Stimulated activated CD4-positive, alpha-beta T cell treated with anti-CD3 and anti-CD28 coated beads, Interleukin-2, amount 100 ng/mL, for 48 hours (primary cell): ENCODE measurements at places on chromosomes 11 and 22.

DNA sequence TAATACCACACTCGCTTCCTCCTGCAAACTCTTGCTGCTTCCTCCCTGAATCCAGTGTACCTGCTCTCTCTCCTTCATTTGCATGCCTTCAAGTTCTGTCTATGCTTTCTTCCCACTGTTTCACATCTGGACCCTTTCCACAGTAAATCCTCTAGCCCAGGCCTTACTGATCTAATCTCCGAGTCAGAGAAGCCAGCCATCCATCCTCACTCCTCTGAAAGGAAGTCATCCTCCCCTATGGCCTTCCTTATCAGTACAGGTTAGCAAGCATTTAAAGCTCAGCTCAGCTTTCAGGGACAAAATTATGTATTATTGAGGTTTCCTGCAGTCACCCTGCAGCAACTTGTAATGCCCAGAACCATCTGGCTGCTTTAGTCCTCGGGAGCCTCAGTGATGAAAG lies 116.1 kb downstream of the GALNT18 start:
- DNase-seq = no peak

DNA sequence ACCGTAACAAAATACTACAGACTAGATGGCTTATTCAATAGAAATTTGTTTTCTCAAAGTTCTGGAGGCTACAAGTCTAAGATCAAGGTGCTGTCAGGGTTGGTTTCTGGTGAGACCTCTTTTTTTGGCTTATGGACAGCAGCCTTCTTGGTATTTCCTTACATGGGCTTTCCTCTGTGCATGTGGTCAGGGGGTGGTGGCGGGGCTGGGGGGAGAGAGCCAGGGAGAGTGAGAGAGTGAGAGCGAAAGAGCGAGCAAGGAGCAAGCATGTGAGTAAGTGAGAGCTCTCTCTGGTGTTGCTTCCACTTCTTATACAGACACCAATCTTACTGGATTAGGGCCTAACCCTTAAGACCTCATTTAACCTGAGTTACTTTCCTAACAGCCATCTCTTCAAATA lies 181.5 kb downstream of the TMEM135 start:
- DNase-seq = no peak

DNA sequence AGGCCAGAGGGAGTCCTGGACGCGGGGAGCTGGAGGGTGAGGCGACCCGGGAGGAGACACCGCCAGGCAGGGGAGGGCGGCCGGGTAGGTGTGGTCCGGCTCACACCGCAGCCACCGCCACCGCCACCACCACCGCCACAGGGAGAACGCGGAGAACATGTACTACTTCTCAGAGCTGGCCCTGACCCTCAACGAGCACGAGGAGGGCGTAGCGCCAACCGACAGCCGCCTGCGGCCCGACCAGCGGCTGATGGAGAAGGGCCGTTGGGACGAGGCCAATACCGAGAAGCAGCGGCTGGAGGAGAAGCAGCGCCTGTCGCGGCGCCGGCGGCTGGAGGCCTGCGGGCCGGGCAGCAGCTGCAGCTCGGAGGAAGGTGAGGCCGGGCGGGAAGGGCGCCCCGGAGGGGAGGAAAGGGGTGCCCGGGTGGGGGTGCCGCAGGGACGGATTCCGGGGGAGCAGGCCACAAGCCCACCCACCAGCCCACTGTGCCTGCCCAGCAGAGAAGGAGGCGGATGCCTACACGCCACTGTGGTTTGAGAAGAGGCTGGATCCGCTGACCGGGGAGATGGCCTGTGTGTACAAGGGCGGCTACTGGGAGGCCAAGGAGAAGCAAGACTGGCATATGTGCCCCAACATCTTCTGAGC lies 62.8 kb downstream of the MORC2 start:
- no peak for DNase-seq

- DNase-seq = no peak
Observed at GRCh38 chr11:29449281-29450074, 567.4 kb downstream of the KCNA4 start.

DNA sequence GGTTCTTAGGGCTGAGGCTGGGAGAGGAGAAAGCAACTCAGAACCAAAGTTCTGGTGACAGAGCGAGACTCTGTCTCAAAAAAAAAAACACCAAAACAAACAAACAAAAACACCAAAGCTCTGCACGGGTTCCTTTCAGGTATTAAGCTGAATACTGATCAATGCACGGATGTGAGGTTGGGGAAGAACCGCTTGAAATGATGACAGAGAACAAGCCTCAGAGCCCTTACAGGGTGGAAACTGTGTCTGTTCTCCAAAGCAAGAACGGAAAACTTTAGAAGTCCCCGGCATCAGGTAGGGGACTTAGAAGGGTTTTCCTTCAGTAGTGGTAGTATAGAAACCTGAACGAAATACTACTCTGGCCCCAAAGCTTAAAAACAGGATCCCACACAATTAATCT lies 260.0 kb downstream of the TBC1D22A start:
- no peak for DNase-seq

GRCh38 chr11:2740275-2740940 lies 40.6 kb upstream of the KCNQ1OT1 start:
- DNase-seq = no peak

DNA sequence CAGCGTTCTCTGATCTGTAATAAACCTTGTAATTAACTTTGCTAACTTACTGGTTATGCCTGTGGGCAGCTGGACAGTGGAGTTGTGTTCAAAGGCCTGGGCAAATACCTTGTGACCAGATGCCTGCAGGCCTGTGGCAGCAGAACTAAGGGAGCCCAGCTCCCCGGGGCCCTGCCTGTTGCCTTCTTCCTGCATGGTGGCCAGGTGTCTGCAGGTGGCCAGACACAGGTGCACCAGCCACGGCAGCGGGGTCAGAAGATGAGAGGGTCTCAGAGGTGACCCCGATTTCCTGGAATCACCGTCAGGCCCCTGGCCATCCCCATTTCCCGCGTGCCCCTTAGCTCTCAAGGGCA lies 127.2 kb downstream of the OSBP2 start:
- no peak for DNase-seq

GRCh38 chr11:6474806-6475500 lies 1.2 kb upstream of the TRIM3 start:
- DNase-seq = no peak

DNA sequence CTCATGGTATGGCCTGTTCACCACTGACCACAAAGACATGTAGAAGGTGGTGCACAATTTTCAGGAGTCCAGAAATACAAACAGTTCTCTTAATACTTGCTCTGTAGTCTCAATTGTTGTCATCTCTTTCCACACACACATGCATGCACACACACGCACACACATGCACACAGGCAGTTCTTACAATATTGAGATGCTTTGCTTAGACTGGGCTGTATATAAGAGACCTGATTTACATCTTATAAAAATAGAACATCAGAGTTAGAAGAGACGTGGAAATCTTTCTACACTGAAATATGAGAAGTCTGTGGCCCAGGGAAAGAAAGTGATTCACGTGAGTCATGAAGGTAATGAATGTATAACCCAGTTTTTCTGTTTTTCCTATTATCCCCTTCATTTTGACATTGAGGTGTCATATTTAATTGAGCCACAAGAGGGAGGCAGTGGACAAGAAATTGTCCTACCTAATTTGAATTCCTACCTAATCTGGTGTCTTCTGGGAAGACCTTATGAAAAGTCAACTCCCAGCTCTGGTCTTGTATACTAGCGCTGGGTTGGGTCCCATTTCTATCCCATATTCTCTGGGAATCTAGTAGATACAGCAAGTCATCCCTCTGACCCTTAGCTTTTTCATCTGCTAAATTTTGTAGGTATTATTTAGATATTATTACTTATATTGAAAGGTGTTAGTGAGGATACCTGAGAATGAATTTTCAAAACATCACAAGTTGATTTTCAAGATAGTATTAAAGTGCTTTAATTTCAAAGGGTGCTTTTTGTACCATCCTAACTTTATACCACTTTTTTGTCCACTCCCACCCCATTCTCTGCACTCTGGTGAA lies 14.9 kb upstream of the MS4A4A start:
- DNase-seq = peak; percentile 49
